ENCODE measurements at places on chromosomes 1 and 21.
A peak's percentile ranks its signal among the peaks of the same experiment; 100 is the strongest.

DNA sequence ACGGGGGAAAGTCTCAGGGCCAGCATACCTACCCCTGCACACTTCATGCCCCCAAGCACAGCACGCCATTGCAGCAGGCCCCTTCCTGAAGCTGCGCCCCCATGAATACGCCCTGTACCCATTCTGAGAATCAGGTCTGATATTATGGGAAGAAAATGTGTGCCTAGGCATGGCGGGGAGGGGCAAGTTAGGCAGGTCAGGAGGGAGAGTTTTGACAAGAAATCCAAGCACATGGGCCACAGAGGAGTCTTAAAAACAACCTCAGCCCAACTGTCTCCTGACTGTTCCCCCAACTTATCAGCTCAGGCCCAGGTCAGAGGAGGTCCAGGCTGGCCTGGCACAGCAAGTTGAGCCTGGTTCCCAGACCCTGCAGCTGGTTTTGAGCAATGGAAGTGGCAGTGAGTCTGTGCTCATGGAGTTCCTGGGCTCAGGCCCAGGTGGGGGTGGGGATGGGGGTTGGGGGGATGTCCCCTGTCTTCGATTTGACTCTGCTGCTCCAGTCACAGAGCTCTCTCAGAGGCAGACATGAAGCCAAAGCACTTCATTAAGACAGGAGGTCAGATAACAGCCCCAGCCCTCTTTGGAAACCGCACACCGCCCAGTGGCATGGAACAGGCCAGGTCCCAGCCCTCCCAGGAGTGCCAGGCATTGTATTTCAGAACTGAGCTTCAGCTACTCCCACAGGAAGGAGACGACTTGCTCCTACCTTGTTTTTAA, 20.6 kb upstream of the BCAR3 start:
- DNase-seq = no peak

- DNase-seq = no peak
Observed at GRCh38 chr1:184352776-184353175, 34.1 kb upstream of the C1orf21 start.

DNA sequence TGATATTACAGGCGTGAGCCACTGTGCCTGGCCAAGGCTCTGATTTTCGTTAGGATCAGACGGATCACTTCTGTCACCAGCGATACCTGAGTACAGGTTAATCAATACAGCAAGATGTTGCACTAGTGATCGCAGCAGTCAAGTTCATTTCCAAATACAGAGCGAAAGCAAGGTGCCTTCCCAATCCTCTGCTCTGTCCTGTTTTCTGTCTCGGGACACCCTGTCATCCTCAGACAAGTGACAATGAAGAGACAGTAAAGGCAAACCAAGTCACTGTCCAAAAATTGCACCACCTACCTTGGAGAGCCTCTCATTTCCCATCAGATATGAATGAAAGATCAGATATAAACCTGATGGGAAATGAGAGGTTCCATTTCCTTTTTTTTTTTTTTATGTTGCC, 5.6 kb upstream of the CLDN14 start:
- DNase-seq = no peak

DNA sequence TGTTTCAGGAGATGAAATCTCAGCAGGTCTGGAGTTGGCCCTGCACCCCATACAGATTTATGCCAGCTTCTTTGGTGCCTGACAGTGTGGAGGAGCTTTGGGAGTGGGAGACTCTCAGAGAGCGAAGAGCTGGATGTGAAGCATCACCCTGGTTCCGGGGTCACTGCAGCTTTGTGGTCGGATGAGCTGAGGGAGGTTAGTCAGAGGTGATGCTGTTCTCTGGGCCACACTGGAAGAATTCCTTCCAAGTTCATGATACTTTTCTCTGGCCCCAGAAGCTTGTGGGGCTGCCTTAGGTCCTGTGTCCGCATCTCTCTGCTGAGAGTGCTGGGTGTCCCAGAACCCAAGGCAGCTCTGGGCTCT, 467.8 kb downstream of the CAMTA1 start:
- DNase-seq = no peak

DNA sequence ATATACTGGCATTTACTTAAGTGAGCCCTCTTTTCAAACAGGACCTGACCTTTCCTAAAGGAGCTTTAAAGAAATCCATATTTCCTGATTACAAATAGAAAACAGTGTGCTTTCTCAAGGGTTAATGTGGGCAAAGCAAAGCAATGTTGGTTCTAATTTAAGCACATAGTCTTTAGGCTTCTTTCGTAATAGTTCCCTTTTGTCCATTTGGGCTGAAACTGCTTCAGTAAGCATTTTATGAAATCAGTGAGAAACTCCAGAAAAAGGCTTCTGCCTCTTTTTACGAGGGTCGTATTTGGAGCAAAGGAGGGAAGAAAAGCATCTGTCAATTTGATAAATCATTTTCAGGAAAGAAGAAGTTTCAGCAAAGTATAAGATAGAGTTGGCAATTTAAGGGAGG, 331.2 kb downstream of the KIF26B start:
- peak; percentile 4 for DNase-seq

GRCh38 chr1:150280138-150280707, 2.1 kb upstream of the CIART start:
- no peak for DNase-seq

DNA sequence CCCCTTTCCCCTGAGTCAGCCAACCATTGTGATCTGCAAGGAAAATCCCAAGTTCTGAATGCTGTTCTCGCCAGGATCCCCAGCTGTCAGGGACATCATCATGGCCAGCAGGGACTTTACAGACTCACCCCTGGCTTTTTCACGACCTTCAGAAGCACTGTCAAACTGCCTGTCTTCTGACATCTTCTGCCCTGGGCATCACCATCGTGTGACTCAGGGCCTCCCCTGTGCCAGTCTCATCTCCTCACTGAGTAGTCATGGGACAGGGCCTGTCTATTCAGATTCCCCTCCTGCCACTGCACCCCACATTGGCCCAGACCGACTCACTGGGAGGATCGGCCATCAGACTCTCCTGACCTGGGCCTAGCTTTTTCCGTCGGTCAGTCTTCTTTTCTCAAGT, 72.5 kb upstream of the VAMP3 start:
- no peak for DNase-seq

GRCh38 chr21:23740463-23740862, 1866.8 kb downstream of the MRPL39 start:
- no peak for DNase-seq
